Cardiac muscle cell (in vitro differentiated cells and primary cell): ENCODE measurements at places on chromosomes 1 and 21. TPM values are rescaled to one million over a fixed set of nuclear protein-coding genes. Genes with fewer than 3 reads are reported as not detected.

GRCh38 chr21:45224189-45224938 is 63.3 kb downstream of the POFUT2 start:
- DNase-seq = no peak
- no peak overlapping the region for H3K4me3 ChIP-seq
- peaks cover 10% of the 10 kb centered on the region for H3K36me3 ChIP-seq
- no peak overlapping the region for H3K27ac ChIP-seq
- no peaks in the 10 kb centered on the region for H3K4me1 ChIP-seq

DNA sequence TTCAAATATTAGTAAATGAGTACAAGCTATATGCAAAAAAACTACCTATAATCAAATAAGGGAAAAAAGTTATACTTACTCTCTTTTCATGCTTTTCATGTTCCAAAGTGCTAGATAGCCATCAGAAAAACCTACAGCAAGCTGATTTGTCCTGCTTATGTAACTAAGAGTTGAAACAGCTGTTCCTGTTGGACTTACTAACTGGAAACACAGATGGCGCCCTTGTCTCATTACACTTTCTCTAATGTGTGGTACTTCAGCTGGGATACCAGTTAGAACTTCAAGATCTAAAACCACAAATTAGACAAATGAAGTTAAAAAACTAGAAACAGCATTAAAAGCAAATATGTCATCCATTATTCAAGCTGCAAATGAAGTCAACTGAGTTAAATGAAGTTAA is 24.3 kb downstream of the AHCTF1 start:
- H3K27me3 ChIP-seq = no peaks in the 10 kb centered on the region

DNA sequence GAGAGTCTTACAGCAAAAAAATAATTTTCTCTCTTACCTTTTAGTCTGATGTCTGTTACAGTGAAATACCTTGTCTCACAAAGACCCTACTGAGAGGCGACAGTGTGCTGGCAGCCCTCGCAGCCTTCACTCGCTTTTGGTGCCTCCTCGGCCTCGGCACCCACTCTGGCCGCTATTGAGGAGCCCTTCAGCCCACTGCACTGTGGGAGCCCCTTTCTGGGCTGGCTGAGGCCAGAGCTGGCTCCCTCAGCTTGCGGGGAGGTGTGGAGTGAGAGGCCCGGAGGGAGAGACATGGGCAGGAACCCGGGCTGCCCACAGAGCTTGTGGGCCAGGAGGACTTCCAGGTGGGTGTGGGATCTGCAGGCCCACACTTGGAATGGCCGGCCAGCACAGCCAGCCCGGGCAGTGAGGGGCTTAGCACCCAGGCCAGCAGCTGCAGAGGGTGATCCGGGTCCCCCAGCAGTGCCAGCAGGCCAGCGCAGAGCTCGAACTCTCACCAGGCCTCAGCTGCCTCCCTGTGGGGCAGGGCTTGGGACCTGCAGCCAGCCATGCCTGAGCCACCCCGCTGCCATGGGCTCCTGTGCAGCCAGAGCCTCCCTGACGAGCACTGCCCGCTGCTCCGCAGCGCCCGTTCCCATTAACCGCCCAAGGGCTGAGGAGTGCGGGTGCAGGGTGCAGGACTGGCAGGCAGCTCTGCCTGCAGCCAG is 10.8 kb upstream of the CFHR1 start:
- H3K4me1 ChIP-seq = no peaks in the 10 kb centered on the region
- no peak overlapping the region for H3K27ac ChIP-seq
- H3K4me3 ChIP-seq = no peak overlapping the region
- no peaks in the 10 kb centered on the region for H3K36me3 ChIP-seq

The ZSWIM5 gene
- total RNA-seq = 6.6 and 10.3 TPM in 2 replicates

The PLA2G2E gene
- not detected in 2 replicates for total RNA-seq

The ATAD3C gene
- total RNA-seq = 0.21 and 0.28 TPM in 2 replicates

The AGMAT gene
- total RNA-seq = 0.45 and 0.70 TPM in 2 replicates
